ENCODE measurements at places on chromosomes 2 and 18.

DNA sequence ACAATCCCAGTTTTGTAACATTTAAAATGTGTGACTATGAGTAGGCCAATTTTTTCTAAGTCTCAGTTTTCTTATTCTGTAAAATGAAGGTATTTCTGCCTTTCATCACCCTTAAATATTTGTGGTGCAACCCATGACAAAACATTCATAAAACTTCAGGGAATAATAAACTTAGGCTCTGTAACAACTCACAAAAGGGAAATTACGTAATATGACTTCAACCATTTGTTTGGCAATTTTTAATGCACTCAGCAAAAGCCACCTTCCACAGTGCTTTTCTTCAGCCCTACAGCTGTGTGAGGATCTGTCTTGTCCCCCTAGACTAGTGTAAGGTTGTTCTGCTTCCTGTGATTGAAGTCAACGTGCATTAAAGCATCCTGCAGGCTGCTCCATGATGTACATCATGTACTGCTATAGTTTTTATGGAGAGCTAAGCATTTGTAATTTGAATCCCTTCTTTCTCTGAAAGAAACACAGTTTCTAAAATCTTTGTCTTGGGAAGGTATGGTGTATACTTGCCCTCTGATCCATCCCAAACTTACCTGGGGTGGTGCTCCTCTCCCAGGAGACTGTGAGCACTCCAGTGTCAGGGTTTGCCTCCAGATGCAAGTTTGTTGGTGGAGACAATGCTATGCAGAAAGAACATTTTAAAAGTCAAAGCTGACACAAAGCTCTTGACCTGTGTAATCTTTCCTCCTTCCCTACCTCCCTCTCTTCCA, 39.1 kb downstream of the FN1 start:
- DNase-seq: peak; percentile 67

DNA sequence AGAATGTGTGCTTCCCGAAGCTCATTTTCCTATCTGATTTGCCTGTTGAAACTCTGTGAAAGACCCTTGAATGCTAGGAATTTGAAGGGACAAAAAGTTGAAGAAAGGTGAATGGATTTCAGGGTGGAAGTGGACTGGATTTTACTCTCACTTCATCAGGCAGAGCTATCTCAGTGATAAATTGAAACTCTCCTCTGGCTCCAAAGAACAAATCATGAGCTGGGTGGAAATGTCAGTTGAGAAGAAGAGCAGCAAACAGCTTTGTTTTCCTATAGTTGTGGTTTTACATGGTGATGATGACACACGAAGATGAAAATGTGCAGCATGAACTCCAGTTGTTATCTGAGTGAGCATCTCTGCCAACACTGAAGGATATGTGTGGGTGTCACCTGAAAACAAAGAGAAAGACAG, 34.4 kb downstream of the CD28 start:
- peak; percentile 71 for DNase-seq

- no peak for DNase-seq
These were observed 21.2 kb upstream of the ATOH8 start for GRCh38 chr2:85732467-85733120.

DNA sequence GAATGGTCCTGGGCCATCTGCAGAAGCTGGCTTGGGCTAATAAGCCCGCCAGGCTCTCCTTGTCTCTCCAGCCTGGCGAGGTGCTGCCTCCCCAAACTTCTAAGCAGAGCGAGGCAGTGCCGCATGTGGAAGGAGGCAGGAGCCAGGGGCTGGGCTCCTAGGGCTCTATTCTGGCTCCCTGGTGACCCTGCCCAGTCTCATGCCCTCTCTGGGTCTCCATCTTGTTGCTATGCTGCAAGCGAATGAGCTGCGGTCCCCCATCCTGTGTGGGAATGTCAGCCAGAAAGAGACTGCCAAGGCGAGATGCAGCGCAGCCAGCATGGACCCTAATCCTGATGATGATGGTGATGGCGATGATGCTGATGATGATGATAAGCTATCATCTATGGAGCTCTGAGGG, 48.7 kb downstream of the TNS1 start:
- no peak for DNase-seq

DNA sequence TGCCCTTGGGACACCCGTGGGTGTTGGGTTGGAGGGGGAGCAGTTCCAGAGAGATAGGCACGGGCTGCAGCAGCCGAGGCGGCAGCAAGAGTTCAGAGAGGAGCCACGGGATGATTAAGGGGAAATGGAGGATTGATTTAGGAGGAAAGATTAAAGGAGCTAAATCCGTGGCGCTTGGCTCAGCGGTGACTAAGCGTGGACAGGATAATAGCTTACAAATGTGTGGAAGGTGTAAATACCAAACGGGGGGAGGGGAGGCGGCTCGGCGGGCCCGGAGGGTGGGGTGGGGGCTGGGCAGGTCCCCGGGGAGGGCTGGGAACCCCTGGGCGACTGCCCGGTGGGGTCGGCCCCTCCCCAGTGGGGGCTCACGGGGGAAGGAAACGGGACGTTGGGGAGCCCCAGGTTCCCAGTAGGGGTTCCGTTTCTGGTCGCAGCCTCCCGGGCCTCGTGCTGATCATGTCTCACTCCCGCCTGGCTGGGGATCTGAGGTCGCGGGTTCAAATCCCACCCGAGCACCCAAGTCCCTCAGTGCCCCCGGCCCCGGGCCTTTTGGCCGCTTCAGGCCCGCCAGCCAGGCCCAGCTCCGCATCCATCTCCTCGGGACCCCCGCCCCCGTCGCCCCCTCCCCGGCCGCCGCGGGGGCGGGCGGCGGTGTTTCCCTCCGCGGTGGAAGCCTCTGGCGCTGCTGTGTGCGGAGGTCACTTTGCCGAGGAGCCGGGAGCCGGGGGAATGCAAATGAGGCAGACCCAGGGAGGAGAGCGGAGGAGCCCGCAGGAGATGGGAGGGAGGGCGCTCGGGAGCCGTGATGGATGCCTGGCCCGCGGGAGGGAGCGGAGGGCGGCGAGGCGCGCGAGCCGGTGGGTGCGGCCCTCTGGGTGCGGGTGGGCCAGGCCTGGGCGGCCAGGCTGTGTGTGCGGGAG, 8.1 kb downstream of the ASIC4 start:
- DNase-seq: peak; percentile 77

DNA sequence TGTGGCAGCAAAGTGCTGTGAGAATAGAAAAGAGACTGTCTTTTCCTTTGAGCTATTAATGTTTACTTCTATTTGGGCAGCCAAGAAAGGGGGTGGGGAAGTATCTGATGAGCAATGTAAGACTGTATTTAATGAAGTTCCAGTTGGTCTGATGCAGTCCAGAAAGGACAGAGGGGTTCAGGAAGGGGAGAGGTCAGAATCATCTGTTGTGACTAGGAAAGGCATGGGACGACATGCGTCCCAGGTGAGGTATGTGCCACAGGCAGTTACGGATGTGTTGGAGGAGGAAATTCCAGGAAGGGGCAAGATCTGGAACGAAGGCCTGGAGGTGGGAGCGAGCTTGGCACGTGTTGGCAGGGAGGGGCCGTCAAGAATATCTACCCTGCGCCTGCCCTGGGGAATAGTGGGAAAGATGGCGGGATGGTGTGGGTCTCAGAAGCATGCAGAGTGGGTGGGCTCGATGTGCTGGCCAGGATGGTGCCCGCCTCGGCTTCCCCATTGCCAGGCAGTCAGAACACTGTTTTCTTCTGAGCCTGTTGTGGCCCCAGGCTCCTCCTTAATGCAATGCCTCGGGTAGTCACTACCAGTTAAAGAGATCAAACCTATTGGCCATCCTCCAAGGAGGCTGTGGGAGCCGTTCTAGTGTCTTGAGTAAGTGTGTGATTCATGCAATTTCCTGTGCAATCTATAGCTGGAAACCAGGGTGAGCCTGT, 57.8 kb upstream of the TXNDC2 start:
- DNase-seq: peak; percentile 99

DNA sequence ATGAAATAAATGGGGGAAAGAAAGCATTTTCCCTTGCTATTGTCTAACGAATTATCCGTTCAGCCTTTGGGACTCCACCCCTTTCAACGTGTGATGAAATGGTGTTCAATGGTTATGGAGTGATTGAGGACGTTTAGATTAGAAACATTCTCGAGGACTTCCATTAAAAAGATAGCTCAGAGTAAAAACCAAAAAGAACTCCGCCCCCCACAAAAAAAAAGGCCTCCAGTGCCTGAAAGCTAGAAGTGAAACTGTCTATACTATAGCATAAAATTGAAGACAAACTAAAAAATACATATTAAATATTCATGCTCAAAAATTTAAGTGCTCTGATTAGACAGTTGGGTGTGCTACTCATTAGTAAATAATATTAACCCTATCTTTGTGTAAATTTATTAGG, 3.0 kb upstream of the ZNF516 start:
- DNase-seq: no peak

- no peak for DNase-seq
These were observed 356.6 kb upstream of the CELF4 start for GRCh38 chr18:37922162-37922561.

GRCh38 chr2:113255140-113256070, 23.3 kb downstream of the PAX8 start:
- no peak for DNase-seq

- no peak for DNase-seq
These were observed 381.5 kb downstream of the NRXN1 start for GRCh38 chr2:50650403-50650810.

DNA sequence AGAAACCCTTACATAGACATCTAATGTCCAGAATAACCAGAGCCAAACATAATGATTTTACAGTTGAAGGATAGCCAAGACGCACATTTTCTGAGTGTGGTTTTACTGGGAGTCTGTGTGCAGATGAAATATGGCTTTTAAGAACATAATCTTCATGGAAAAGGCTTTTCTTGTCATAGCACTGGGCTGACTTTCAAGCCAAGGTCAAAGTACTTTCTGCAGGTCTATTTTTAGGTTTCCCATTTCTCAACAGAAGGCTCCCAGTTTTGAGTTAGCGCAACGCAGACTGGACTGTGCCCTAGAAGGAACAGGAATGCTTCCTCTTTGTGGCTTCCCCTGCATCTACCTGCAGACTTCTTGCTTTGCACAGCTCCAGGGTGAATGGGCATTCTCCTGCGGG, 92.3 kb upstream of the UPP2 start:
- DNase-seq: no peak

GRCh38 chr18:36672437-36673344, 156.1 kb downstream of the TPGS2 start:
- DNase-seq: peak; percentile 42

DNA sequence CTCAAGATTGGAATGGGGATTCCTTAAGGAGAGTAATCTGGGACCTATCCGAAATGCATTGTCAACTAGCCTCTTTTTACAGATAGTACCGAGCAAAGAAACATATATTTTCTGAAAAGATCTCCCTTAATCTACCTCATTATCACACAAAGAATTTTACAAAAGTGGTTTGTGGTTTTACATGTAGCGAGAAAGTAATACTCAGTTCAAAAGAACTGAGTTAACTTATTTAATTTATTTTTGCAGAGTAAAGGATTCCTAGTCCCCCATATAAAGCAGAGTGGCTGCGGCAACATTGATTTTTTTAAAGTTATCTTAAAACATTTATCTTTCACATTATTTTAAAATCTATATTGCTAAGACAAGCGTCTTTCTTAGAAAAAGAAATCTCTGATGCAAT, 15.9 kb upstream of the SOS1 start:
- DNase-seq: no peak

DNA sequence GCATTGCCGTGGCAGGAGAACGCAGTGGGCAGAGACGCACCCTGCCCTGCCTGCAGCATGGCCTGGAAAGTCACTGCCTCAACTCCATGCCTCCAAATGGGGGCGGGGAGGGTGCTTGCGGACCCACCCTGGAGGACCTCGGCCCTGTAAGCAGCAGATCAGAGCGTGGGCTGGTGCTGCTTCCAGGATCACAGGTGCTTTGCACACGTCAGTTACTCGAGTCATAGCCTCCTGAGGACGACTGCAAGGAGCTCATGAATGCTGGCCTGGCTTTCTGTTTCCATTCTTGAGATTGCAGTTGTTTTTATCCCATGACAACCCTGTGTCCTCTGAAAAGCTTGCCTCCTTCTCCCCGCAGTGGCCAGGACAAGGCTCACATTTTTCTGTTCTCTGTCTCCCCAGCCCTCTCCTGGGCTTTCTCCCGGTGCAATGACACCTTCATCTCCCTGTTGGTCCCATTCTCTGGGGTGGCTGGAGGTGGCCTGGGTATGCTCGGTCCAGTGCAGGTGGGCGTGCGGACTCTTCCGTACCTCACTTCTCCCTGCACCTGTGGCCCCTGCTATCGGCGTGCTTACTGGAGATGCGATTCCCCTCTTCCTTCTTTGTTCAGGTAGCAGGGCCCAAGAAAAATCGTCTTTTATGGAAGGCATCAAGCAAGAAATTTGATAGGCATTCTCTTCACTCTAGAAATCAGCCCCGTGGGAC, 208.0 kb downstream of the GBX2 start:
- no peak for DNase-seq

- peak; percentile 61 for DNase-seq
These were observed 28.1 kb upstream of the SATB2 start for GRCh38 chr2:199485732-199486335.

DNA sequence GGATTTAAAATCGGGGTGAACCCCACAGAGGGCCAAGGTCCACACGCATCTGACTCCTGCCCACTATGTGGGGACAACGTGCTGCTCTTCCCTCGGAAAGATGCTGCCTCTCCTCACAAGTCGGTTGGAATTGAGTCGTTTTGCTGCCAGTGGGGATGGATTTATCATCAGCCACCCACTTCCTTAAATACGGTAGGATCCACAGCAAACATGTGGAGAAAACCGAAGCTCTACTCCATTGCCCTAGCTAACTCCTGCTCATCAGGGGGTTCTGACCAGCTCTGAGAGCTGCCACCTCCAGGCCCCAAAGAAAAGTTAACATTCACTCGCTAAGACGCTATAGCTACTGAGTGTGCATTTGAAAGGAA, 80.9 kb downstream of the CHRNA1 start:
- peak; percentile 59 for DNase-seq

DNA sequence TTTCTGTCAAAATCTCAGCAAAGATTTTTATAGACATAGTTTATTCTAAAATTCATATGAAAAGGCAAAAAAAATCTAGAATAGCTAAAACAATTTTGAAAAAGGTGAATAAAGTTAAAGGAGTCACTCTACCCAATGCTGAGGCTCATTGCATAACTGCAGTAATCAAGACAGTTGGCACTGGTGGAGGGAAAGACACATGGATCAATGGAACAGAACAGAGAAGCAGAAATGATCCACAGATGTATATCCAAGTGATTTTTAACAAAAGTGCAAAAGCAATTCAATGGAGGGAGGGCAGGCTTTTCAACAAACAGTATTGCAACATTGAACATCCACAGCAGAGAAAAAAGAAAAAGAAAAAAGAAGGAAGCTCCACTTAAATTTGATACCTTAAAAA, 162.8 kb downstream of the RBM43 start:
- DNase-seq: no peak

DNA sequence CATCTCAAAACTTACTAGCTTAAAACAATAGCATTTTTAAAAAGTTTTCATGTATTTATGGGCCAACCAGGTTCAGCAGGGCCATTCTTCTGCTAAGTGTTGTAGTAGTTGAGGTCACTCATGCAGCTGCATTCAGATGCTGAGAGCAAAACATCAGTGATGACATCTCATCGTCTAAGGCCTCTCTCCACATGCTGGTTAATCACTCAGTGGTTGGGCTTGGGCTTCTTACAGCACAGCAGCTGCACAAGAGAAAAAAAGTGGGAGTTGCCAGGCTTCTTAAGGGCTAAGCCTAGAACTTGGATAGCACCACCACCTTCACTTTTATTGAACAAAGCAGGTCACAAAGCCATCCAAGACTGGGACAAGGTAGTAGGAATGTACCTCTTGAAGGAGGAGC, 190.3 kb downstream of the IRS1 start:
- DNase-seq: peak; percentile 69

GRCh38 chr18:48727681-48728080, 188.8 kb downstream of the CTIF start:
- DNase-seq: peak; percentile 22

GRCh38 chr2:1751767-1752725, 7.7 kb upstream of the PXDN start:
- no peak for DNase-seq

- DNase-seq: no peak
These were observed 5.0 kb downstream of the CAB39 start for GRCh38 chr2:230717600-230717999.

Measured in M059J (cell line).